Brain pericyte (primary cell): ENCODE measurements at places on chromosomes 2 and 18.
A peak's percentile ranks its signal among the peaks of the same experiment; 100 is the strongest.

- DNase-seq, result no peak
Measured at GRCh38 chr2:85312404-85312803, 15.4 kb downstream of the TGOLN2 start.

DNA sequence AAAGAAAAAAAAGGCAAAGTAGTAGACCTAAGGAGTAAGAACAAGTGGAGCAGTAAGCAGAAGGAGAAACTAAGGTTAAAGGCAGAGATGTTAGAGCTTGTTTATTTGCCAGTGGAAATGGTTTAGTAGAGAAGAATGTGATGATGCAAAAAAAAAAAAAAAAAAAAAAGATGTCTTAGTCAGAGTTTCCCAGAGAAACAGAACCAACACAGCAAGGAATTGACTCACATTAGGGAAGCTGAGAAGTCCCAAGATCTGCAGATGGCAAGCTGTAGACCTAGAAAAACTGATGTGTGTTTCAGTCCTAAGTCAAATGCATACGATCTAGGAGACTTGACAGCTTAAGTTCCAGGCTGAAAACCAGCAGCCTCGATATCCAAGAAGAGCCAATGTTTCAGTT, 1548.8 kb upstream of the LRRTM1 start:
- no peak for DNase-seq

DNA sequence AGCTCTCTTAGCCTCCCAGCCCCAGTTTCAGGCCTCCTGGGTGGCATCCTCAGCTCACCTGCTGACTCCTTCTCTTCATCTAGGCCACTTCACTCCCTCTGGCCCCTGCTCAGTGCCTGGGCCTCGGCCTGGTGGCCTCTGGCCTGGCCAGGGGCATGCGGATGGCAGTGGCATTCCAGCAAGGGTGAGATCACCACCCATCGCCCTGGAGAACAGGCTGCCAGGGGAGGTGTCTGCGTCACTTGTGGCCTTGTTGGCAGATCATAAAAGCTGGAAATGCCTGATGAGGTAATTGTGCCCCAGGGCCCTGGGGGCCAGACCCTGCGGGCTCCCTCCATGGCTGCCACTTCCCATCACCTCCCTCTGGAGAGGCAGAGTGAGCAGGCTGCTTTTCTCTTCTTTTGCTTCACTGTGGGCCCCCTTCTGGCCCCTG, 72.5 kb upstream of the SMAD2 start:
- DNase-seq, result peak; percentile 58

- DNase-seq, result no peak
Measured at GRCh38 chr2:222935688-222936298, 75.0 kb downstream of the ACSL3 start.

DNA sequence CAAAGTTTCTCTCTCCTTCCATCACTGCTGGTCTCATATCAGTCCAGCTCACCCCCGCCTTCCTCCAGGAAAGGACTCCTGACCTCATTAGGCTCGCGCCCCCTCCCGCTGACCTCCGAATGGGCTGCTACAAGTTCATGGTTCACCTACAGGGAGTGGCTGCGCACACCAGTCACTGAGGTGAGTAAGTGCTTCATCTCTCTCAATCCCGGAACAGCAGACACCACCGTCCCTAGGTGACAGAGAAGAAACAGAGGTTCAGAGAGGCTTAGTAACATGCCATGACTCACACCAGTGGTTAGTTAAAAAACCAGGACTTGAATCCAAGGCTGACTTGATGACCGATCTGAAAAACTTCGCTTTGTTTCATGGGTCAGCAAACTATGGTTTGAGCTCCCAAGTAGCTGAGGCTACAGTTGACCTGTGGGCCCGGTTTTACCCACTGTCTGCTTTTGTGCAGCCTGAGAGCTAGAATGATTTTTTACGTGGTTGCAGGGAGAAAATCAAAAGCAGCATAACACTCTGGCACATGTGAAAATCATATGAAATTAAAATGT, 42.0 kb downstream of the ZFP36L2 start:
- DNase-seq, result no peak

GRCh38 chr2:105378921-105379383, 19.9 kb downstream of the FHL2 start:
- no peak for DNase-seq

GRCh38 chr2:55162284-55163006, 69.6 kb downstream of the CLHC1 start:
- no peak for DNase-seq

DNA sequence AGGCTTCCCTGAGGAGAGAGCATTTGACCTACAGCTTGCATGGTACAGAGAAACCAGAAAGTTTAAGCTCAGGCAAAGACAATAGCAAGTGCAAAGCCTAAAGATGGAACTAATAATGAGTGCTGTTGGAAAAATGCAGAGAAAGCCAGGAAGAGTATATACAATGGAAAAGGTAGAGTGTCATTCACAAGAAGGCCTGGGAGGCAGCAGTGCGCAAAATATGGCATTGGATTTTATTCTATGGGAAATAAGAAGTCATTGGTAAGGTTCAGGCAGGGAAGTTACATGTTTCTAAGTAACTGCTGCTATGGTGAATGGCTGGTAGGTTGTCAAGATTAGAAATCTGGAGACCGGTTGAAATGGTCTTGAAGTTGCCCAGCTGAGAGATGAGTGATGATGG, 2167.3 kb upstream of the CELF4 start:
- DNase-seq, result no peak

DNA sequence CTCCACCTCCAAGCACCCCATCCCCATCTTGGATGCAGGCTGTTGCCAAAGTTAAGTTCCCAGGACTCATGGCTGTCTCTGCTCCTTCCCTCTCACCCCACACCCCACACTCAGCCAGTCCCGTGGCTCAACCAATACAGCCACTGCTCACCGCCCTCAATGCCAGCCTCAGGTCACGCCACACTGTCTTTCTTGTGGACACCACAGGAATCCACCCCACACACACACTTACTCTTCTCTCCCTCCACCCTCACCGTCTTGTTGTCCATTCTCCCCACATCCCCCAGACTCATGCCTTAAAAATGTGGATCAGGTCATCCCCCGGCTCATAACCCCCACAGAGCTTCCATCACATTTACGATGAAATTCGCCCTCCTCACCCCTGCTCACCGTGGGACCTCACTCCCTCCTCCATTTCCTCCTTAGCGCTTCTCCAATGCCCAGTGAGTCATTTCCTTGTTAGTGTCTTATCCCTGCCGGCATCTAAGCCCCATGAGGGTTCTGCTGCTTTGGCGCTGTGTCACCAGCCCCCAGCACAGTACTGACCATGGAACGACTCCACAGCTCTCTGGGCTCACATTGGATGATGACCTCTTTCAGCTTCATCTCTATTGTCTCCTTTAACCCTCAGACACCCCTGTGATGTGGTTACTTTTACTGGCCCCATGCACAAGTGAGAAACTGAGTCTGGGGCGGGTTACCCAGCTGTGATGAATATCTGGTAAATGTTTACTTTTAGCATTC, 13.8 kb downstream of the MLPH start:
- DNase-seq, result peak; percentile 99

GRCh38 chr2:190684931-190685330, 36.0 kb downstream of the NAB1 start:
- no peak for DNase-seq

DNA sequence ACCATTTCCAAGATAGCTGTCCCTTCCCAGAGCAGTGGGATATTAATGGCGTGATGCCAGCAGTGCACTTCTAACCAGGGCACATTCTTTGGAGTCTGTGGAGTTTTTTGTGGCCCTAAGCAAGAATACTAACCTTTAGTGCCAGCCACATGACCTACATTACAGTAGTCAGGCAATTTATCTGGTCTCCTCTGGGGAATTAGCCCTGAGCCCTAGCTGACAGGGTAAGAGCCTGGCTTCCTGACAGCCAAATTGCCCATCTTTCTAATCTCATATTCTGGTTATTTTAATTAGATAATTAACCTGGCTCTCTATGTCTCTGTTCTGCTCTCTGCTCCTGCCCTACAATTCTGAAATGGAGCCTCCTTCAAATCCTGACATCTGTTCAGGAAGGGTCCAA, 5.2 kb downstream of the PFN4 start:
- no peak for DNase-seq

DNA sequence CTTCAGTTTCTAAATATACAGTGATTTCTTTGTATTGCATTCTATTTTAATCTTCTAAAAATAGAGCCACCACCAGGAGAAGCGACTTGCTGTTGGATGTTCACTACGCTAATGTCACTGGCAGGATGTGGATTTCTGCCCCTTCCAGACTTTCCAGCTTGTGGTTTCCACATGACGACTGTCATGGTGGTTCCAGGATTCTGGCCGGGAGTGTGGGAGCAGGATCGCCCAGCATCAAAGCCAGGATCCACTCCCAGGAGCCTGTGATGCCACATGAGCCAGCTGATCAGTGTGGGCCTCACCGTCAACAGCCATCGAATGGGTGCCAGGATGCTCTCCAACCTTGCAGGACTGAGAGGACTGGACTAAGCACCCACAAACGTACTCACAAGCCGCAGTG, 148.8 kb downstream of the HDAC4 start:
- DNase-seq, result no peak

DNA sequence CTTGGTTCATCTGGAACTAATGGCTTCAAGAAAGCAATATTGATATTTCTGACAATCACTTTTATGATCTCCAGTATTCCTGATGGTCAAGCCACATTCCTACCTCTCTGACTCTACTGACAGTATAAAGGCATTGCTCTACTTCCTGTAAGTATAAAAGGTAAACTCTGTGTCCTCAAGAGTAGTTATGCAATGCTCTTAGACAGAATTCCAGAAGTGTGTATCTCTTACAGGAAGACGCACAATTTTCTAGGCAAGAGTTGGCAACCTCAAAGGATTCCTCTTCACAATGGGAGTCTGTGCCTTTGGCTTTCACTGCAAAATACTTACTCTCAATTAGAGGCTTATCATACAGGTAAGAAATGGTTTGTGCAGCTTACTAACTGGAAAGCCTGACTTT, 100.1 kb downstream of the THADA start:
- DNase-seq, result no peak

DNA sequence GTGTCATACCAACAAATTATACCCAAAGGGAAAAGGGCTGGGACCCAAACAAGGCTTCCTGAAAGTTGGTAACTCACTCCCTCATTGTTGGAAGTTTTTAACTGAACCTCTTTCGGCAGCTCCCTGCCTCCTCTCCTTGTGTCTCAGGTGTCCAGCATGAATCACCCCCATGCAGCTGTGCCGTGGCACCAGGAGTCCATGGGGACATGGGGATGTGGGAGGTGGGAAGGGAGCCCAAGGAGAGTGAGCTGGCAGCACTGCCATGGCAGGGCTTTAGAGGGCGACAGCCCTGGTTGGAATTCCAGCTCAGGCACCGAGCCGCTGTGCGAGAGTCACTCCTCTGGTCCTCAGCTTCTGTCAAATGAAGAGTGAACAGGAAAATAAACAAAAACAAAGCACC, 12.5 kb upstream of the GYPC start:
- no peak for DNase-seq

DNA sequence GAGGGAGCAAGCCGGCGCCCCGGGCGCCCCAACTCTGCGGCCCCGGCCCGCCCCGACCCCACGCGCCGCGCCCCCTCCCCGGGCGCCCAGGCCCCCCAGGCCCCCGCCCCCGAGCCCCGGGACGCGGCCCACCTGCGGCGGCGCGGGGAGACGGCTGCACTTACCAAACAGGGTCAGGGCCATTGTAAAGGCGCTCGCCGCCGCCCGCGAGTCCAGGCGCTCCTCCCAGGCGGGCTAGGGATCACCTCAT, 526 bp downstream of the CHN1 start:
- DNase-seq, result no peak

DNA sequence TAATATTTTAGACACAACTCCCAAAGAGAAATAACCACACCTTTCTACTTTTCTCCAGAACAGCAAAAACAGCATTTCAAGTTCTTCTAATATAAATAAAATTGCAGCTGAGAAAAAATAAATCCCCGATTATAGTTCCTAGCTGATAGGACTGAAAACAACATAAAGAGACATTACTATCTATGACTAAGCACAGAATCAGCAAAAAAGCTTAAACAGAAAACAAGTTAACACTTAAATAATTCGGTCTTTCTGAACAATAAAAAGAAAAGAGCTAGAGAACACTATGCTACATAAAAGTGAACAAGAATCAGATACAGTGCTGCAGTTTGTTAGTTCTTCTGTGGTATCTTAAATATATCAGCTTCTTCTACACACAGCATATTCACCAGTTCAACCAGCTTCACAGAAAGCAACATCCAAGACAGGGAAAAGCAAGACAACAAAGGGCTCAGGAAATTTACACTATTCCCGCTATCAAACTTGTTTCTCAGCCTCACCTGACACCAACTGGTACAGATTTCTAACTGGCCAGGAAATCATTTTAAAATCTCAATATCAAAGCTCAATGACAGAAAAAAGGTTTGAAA, 28.6 kb downstream of the FEZ2 start:
- DNase-seq, result no peak

- peak; percentile 16 for DNase-seq
Measured at GRCh38 chr2:60806988-60807681, 51.1 kb downstream of the PAPOLG start.

- no peak for DNase-seq
Measured at GRCh38 chr2:140249821-140250220, 1469.6 kb upstream of the NXPH2 start.

- no peak for DNase-seq
Measured at GRCh38 chr18:42404151-42404550, 449.1 kb downstream of the PIK3C3 start.

- no peak for DNase-seq
Measured at GRCh38 chr18:34695310-34695709, 14.8 kb upstream of the DTNA start.

DNA sequence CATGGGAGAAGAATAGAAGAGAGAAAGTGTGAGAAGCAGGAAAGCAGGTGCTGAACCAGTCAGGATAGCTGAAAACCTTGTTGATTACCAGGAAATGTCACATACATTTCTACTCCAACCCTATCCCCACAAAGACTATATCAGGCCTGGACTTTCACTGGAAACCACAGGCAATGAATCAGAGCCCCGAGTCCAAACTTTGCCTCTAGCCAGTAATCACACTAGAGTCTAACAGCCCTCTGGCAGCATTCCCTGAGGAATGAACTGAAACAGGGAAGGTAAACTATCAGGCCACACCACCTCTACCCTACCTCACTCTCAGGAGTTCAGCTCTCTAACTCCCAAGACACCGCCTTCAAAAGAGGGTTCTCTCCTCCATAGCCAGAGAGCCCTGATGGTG, 18.7 kb upstream of the IHH start:
- no peak for DNase-seq

GRCh38 chr2:65553504-65554074, 121.2 kb upstream of the SPRED2 start:
- DNase-seq, result no peak

DNA sequence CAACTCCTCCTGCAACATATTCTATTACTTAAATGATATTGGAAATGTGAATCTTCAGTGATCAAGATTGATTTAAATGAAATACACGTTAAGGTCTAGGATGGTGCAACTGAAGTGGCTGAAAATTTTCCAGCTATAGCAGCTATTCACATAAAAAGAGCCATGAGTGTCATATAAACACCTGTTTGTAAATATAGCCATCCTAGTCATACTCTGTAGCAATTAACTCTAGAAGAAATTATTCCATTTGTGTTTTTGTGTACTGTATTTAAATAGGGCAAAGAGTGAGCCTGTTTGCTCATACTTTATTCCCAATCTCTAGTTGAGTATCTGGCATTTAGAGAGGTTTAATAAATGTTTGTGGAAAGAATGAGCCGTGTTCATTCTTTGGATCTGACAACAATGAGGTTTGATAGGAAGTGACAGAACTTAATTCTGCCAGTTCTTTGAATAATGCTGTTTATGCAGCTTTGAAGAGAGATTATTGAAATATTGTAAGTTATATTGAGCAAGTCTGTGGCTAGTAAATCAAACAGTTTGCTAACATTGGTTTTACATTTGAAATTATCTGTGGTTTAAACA, 49.7 kb downstream of the BABAM2 start:
- no peak for DNase-seq

- no peak for DNase-seq
Measured at GRCh38 chr18:35694808-35695207, 113.3 kb downstream of the GALNT1 start.

- no peak for DNase-seq
Measured at GRCh38 chr18:32707147-32707546, 65.7 kb downstream of the KLHL14 start.
